ENCODE measurements at places on chromosomes 6 and 20.

DNA sequence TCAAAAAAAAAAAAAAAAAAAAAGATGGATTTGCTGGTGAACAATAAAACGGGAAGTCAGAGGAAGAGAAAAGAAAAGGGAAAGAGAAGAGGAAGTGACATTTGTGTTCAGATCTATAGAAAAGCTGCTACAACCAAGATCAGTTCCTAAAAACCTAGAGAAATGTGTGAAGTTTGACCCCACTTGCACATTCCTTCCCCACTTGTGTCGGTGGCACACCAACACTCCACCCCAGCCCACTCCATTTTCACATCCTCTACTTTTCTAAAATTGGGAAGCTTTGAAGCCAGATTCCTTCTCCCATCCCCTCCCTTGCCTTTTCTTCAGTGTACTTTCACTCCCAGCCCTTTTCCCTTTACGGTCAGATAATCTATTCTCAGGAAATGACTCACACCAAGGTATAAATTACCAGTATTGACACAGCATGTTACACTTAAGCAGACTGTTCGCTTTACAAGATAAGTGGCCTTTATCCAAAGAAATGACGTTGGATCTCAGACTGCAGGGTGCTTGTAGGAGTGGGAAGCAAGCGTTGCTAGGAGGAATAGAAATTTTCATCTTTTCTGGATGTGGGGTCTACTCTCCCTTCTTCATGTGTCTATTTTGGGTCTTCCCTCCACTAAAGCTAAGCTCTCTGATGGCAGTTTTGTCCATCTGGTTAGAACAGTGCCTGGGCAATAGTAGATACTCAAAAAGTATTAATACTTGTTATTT is 92.5 kb upstream of the ADGRF1 start:
- DNase-seq: peak; percentile 85

DNA sequence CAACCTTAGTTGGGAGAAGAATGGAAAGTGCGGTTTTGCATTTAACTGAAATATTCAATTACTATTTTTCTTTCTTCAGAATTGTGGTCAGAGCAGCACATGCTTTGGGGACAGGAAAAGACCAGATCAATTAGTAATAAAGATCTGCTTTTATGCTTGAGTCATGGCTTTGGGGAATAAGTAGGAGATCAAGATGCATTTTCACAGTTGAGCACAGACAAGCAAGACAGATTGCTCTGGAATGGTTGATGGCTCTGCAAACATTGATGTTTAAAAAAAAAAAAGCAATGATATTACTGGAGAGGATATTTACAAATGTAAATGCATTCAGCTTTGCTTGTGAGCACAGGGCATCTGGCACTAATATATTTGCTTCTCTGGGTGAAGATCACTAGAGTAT is 224.4 kb upstream of the SASH1 start:
- DNase-seq: no peak

GRCh38 chr6:154538640-154539191 is 28.2 kb upstream of the CNKSR3 start:
- no peak for DNase-seq

DNA sequence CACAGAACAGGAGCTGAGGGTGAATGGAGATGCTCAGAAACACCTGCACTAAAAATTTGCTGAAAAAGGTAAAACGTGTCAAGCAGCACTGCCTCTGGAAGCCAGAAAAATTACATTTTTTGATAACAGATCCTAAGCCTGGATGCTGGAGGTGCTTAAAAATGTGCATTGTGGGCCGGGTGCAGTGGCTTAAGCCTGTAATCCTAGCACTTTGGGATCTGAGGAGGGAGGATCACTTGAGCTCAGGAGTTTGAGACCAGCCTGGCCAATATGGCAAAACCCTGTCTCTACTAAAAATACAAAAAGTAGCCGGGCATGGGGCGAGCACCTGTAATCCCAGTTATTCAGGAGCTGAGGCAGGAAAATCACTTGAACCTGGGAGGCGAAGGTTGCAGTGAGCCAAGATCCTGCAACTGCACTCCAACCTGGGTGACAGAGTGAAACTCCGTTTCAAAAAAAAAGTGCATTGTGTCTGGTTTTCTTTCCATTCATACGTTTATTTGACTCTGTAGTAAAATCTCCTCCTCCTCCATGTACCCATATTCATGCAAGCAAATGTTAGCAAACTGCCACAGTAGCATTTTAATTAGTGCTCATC is 587 bp upstream of the BTN3A1 start:
- no peak for DNase-seq

- no peak for DNase-seq
Observed at GRCh38 chr20:62878244-62879038, 16.8 kb upstream of the TCFL5 start.

GRCh38 chr6:151804585-151805285 is 2.7 kb upstream of the ESR1 start:
- no peak for DNase-seq

DNA sequence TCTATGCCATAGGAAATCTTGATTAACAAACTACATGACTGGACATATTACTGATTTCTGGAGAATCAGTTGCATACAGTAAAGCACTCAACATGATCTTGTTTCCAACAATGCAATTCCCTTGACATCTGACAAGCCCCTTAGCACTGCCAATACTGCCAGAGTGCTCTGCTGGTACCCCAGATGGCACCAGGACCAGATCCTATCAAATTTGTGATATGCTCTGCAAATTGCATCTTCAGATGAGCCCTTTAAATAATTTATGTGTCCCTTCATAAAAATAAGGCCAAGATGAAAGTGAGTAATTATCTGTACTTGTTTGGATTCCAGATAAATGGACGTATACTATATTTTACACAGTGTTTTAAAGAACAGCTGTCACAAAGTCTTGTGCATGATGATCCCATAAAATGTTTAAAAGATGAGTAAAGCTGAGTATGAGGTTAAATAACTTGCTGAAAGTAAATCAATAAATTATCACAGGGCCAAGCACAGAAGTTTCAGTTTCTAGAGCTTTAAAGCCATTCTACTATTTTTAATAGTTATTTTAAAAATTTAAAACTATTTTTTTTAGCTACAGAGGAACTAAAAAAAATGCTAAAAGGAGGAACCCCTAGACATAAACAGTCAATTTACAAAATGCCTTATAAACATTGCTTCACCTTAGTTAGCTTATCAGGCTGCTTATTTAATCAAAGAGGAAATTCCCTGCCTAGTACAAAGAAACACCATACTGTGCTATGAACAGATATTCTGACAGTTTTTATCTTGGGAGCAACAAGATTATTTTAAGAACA is 42.1 kb downstream of the NUDT3 start:
- DNase-seq: no peak

DNA sequence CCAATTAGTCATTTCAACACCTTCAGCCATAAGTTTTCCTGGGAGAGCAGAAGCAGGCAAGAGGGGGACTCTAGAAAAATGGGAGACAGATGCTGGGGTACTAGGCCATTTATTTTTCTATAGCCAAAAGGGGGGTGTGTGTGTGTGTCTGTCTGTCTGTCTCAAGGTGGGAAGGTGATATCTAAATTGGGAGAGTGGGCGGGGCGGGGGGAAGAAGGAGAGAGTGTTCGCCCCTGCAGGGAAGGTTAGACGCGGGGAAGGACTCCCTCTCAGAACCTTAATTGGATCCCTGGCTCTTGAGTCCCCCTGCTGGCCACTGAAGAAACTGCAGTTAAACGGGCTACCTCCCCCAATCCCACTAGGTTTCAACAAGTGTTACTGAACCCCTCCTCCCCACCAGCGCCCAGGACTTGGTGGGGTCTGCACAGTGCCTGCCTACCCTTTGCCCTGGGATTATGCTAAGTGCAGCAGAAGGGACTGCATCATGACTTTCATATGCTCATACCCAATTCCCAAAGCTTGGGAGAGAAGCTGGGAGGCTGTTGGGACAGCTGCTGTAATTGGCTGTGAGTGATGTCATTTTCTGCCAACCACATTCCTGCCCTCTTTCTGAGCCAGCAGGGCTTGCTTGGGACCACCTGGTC is 45.8 kb downstream of the FOXP4 start:
- DNase-seq: no peak

DNA sequence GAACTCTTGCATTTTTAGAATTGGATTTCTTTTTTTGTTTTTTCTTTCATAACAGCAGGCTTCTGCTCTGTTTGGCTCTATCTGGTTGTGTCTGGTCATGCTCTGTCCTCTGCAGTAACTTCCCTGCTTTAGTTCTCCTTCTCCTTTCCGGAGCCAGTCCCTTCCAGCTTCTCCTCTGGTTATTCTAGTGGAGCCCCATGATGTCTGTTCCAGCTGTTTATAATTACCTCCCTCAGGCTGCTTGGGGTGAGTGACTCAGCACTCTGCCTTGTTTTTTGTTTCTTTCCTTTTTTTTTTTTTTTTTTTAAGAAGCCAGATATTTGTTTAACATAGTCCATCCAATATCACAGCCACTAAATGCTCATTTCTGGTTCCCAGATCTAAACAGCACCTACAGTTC is 409.6 kb downstream of the MAFB start:
- DNase-seq: peak; percentile 83

- no peak for DNase-seq
Observed at GRCh38 chr6:36224918-36225461, 28.4 kb downstream of the BRPF3 start.
